ENCODE measurements at places on chromosomes 13 and 19.

GRCh38 chr19:3570606-3571011 lies 2.1 kb upstream of the HMG20B start:
- DNase-seq = no peak

DNA sequence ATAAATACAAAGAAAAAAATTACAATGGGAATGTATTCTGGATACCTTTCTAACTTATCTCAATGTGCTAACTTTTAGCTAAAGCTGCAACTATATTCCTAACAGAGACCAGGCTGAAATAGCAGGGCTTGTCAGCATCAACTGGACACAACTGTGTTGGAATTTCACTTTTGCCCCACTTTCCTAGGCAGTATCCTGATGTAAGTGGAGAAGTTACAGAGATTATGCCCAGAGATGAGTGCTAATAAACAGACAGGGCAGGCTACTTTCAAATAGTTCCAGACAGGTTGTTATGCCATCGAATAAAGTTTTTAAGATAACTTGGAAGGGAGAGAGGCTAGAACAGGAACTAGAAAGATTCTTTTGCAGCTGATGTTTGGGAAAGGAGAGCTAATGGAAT lies 201.9 kb downstream of the KCTD12 start:
- no peak for DNase-seq

DNA sequence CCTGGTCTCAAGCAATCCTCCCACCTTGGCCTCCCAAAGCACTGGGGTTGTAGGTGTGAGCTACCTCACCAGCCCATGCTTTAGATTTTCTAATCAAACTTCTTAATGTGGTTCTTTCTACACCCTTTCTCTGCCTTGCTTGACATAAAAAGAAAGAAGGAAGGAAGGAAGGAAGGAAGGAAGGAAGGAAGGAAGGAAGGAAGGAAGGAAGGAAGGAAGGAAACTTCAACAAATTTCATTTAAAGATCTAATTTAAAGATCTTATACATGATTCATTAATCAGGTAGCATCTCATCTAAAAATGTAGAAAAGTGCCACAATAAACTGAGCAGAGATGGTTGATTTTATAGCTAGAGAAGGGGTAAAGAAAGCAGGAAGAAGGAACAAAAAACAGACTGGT lies 215.0 kb downstream of the DIAPH3 start:
- no peak for DNase-seq

DNA sequence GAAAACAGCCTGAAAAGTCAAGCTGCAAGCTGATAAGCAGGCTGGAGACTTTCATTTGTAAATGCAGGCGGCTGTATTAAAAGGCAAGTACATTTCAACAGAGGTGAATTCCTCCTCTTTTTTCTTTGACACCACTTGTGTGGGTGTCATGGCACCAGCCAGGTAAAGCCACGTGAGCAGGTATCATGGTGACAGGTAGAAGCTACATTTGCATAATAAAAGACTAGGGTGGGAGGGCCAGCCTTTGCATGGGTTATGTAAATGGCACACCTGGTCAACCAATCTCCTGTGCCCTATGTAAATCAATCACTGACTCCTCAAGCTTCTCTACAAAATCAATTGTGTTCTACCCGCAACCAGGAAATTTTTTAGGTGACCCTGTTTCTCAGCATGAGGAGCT lies 68.2 kb downstream of the ZNF100 start:
- no peak for DNase-seq

DNA sequence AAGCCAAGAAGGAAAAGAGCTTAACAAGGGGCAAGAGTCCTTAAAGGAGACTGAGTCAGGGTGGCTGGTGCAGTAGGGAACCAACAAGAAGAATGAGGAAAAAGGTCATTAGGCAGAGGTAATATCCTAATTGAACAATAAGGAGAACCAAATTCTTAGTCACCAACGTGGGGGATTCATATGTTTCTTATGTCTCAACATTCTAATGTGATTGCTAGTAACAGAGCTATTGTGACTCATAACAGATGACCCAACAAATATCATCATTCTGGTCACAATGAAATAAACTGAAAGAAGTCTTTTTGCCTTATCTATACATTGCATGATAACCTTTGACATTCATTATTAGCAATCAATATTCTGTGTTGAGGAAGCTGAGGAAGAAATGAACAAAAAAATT lies 101.6 kb downstream of the RAP2A start:
- DNase-seq = no peak

DNA sequence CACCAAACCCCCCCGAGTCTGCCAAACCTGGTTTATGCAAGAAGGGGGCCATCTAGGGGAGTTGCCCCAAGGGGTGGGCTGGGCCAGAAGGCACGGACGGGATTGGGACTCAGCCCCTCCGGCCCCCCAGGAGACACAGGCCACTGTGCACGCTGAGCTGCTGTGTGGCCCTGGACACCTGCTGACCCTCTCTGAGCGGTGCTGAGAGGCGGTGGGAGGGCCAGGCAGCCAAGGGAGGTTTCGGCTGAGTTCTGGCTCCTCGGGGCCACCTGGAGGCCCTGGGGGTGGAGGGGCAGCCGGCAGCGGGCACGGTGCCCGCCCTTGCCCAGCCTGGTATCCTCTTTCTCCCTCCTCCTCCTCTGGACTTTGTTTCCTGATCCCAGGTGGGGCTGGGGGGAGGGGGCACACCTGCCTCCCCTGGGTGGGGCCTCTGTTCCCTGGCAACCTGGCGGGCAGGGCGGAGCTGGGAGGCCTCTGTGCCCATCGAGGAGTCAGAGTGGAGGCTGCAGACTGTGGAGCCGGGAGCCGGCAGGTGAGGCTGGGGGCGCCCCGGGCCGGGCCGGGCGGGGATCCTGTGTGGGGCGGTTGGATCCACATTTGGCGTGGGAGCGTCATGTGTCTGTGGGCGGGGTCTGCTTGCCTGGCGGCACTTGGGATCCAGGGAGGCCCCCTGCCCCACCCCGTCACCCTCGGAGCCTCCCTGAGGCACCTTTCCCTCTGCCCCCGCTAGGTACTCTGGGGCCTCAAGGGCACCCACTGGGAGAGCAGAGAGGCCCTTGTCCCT lies at the start of gene MISP:
TSS of gene MISP (plus strand) at position 473 of the 784 bp plus-strand sequence. CDS start 5,835 bp downstream, outside the sequence.
- DNase-seq = no peak

DNA sequence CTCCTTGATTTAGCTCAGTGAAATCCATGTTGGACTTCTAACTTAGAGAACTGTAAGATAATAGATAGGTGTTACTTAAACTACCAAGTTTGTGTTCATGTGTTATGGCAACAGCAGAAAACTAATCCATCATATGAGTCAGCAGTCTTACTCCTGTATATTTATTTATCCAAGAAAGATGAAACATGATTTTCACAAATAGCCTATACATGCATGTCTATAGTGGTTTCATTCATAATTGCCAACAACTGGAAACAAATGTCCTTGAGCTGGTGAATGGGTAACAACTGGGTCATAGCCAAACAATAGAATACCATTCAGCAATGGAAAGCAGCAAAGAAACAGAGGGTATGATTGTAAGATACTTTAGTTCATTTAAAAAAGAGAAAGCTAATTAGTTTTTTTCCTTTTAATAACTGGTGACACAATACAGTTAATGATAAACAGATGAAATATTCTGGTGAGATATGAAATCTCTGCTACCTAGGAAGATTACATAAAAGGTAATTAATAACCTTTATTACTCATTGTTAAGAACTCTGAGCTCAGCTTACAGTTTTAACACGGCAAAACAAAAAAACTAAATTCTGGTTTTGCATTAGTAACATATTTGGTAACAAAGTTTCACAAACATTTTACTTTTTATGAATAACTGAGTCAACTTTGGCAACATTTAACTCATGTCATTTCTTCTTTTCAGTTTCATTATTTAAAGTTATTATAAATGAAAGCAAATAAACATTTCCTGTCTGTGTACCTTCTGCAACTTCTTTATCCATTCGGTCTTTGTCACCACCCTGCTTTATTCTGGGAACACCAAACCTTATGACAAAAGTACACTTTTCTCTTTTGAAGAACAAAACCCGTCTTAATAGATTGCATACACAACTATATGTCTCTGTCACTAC lies 181.3 kb downstream of the LIG4 start:
- no peak for DNase-seq

- DNase-seq = no peak
Measured at GRCh38 chr19:55598034-55598433, 1.3 kb downstream of the FIZ1 start.

DNA sequence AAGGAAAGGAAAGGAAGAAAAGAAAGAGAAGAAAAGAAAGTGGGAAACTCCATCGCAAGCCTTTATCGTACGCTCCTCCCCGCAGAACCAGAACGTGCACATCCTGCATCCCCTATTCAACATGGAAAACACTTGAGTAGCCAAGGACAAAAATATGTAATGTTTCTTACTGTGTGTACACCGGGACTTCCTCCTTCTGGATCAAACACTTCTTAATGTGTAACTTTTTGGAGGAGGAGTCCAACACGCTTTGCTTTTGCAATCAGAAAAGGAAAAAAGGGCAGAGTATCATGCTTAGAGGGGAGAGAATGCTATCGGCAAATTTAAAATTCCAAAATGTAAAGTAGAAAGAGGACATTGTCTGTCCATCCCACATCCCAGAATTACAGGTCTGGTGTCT lies 7.8 kb upstream of the SHFL start:
- DNase-seq = no peak

DNA sequence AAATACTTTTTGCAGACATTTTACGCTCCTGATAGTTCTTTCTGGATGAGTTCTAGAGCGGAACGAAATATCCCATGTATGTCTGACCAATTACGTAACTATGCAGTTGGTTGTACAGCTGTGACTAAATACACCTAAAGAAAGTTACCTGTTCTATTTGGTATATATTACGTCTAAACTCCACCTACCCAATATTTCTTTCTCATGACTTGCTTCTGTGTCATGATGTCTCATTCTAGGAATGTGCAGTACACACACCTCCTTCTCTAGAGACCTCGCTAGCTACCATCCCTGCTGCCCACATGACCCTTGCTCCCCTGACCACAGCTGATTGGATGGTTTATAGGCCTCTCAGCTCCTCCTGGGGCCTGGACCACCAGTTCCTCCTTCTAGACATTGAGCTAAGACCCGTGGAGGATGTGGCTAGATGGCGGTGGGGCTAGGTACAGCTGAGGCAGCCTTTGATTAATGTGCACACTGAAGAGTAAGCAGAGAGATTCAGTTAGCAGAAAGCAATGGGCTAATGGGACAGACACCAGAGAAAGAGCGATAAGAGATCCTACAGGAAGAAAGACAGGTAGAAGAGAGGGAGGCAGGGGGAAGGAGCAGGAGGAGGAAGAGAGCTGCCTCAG lies 422.1 kb downstream of the COG6 start:
- no peak for DNase-seq

DNA sequence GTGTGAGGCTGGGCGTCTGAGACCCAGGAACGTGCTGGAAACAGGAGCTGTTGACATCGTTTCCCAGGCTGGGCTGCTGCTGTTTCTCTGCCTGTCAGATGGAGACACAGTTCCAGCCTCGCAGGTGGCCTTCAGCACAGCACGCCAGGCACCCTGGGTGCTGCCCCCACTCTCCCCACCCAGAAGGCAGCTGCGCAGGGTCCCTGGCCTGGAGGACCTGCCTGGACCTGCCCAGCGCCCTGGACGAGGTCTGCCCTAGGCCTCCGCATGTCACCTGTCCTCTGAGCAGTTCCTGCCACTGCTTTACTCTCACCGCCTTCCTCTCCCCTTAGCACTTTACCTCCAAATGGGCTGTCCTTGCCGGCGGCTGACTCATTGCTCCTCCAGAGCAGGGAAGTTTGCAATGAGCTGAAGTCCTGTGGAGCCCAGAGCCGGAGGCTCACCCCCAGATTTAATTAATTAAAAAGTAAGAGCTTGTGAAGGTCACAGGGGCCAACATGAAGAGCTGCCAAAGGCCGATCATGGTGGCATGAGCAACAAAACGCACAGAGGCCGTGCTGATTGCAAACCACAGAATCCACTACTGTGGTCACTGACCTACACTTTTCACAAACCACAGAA lies 32.2 kb downstream of the C13orf46 start:
- DNase-seq = no peak

DNA sequence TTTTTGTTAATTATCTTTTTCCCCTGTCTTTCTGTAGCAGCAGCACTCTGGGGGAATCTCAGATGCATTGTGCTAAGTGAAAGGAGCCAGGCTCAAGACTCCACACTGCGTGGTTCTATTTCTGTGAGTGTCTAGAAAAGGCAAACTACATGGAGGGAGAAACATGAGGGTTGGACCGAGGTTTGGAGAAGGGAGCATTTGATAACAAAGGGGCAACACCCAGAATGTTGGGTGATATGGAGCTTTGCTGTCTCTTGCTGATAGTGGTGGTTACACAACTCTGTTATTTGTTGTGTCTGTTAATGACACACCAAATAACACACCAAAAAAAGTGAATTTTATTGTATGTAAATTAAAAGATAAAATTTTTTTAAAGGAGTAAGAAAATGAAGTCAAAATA lies 107.8 kb downstream of the COL4A2 start:
- no peak for DNase-seq

DNA sequence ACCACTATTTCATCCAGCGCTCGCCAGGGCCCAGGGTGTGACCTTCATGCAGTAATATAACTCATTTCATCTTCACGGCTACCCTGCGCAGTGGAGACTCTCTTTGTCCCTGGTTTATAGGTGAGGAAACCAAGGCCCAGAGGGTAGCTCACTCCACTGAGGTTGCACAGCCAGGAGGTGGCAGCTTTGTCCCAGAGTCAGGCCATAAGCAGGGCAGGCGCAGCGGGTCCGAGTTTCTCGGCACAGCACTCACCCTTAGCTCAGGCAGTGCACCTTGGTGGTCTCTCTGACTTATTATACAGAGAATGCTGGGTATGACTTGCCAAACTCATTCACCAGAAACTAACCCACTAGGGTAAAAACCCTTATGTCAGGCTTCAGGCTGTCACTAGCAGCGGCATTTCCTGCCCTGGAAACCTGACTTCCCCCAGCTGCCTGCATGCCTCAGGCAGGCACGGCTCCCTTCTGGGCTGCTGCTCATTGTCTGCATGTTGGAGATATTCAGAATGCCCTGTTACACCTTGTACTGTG lies 24.5 kb downstream of the PPP5C start:
- DNase-seq = peak; percentile 68

- peak; percentile 54 for DNase-seq
Measured at GRCh38 chr19:40718774-40719391, 2.0 kb downstream of the ITPKC start.

DNA sequence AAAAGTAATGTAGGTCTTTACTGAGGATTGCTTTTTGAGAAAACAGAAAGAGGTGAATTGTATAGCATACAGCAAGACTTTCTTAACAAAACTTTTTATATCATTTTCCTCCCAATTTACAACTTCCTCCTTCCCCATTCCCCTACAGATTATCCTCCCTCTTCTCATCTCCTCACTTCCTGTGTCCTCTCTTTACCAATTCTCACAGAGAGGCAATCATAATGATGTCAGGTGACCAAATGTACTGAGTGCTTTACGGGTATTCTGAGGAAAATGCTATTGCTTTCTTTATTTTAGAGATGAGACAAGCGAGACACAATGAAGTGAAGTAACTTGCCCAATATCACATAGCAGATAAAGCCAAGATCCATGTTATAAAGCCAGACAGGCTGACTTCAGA lies 1.7 kb upstream of the MTMR6 start:
- no peak for DNase-seq

GRCh38 chr13:63124863-63125262 lies 1709.2 kb upstream of the PCDH20 start:
- DNase-seq = peak; percentile 19

DNA sequence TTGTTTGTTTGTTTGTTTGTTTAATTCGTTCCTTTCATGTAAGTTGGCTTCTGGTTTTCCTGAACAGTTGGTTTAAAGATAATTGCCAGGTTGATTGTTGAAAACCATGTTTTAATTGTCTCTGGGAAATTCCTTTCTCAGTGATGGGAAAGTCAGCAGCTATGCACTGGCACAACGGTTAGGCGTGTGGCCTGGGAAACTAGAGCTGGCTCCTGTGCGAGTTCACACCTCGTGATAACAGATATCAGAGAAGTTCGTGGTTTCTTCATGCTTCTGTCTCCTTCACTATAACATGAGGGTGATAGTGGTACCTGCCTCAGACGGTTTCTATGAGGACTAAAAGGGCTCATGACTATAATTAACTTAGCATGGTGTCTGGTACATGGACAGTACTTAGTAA lies 153.5 kb downstream of the STK24 start:
- no peak for DNase-seq
